ENCODE measurements at places on chromosomes 13 and 19. TPM values are rescaled to one million over a fixed set of nuclear protein-coding genes. Genes with fewer than 3 reads are reported as not detected.

Gene PTPRH
- 104 TPM for total RNA-seq

Gene ZSCAN5C
- total RNA-seq, result not detected

- no peak for DNase-seq
Measured at GRCh38 chr13:51044023-51044665, 66.9 kb downstream of the C13orf42 start.

DNA sequence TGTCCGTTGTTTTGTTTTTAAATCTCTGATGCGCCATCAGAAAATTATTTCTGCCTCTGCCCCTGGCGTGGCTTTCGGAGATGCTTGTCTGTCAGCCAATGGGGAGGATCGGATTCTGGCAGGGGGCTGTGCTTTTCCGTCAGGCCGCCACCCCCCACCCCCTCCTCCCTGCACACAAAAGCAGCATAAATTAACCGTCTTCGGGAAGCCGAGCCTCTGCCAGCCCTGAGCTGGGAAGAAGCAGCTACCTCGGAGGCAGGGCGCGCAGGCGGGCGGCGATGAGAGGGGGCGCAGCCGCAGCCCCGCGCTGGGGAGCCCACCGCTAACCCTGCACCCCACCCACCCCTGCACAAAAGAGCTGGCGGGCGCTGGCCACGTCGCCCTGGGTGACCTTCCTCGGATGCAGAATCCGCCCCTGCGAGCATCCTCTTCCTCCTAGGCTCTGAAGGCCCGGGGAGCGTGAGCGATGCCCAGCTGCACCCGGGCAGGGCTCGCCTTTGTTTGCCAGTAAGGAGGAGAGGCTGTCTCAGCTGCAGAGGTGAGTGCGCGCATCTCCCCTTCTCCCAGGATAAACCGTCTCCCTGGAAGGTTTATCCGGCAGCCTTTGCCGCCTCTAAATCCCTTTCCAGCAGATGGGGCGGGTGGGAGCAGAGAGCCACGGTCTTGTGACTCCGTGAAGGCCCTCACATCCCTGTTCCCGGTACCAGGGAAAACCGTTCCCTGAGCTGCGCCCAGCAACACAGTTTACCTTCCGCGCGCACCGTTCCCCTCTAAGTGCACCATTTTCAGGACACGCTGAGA lies at the start of gene ATCAY:
Gene ATCAY, plus strand, starts transcription at position 215 of the 801 bp plus-strand sequence. CDS start 5,083 bp downstream, outside the sequence.
- no peak for DNase-seq

DNA sequence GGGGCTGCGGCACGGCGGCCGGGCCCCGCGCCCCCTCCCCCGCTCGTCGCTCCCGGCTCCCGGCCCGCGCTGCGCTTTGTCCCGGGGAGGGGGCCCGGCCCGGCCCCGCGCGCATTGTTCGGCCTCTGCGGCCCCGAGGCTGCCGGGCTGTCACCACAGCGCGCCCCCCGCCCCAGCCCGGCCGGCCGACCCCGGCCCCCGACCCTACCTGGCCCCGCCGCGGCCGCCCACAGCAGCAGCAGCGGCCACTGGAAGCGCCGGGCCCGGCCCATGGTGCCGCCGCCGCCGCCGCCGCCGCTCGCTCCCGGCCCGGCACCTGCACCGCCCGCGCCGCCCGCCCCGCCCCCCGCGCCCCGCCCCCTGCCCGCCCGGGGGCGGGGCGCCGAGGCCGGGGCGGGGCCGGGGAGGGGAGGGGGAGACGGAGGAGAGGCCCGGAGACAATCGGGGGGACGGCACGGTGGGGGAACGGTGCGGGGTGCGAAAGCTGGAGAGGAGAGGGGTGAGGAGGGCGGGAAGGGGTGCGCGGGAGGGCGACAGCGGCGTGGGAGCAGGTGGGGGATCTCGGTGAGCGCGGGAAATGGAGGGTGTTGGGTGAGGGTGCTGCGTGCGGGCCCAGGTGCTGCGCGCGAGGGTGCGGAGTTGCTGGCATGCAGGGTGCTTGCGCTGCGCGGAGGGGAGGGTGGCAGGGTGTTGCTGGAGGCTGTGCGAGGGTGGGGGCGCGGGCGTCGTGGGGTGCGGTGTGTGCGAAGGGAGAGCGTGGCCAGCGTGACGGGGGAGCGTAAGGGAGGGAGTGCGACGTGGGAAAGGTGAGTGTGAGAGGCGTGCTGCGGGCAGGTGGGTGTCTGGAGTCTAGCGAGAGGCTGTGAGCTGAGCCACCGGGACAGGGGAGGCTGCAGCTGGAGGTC lies at the start of gene CADM4:
Gene CADM4, minus strand, starts transcription at position 332 of the 905 bp plus-strand sequence. Its CDS starts 60 bp downstream, at position 272.
- DNase-seq, result peak; percentile 40

- DNase-seq, result no peak
Measured at GRCh38 chr13:51707461-51707860, 96.5 kb downstream of the DHRS12 start.

DNA sequence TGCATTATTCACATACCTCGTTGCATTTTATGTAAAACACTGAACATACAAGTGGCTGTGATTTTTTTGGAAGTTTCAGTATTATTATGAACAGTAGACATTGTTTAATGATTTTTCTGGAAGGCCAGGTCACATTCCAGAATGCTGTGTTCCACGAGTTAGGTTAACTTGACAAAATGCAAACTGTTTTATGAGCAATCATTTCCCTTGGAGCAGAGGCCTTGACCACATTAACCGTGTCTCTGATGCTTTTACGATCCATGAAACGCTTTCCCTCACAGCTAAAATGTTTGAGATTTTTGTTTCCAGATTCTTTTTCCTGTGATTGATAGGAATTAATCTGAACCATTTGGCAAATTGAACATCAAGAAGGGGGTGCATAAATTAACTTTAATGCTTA lies 57.8 kb downstream of the MBNL2 start:
- DNase-seq, result no peak
